ENCODE measurements at places on chromosomes 3 and 15. TPM values are rescaled to one million over a fixed set of nuclear protein-coding genes. Genes with fewer than 3 reads are reported as not detected.

KLF15 gene
- 110 TPM for total RNA-seq

GRCh38 chr3:20668411-20668810 is 482.4 kb upstream of the SGO1 start:
- no peak for ATAC-seq

- no peak for ATAC-seq
Observed at GRCh38 chr15:94924057-94924456, 692.7 kb downstream of the MCTP2 start.

HTR3E gene
- total RNA-seq = not detected

DNA sequence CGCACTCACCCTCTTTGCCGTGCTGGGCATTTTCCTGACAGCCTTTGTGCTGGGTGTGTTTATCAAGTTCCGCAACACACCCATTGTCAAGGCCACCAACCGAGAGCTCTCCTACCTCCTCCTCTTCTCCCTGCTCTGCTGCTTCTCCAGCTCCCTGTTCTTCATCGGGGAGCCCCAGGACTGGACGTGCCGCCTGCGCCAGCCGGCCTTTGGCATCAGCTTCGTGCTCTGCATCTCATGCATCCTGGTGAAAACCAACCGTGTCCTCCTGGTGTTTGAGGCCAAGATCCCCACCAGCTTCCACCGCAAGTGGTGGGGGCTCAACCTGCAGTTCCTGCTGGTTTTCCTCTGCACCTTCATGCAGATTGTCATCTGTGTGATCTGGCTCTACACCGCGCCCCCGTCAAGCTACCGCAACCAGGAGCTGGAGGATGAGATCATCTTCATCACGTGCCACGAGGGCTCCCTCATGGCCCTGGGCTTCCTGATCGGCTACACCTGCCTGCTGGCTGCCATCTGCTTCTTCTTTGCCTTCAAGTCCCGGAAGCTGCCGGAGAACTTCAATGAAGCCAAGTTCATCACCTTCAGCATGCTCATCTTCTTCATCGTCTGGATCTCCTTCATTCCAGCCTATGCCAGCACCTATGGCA is 41.1 kb upstream of the CSTA start:
- ATAC-seq = no peak

DNA sequence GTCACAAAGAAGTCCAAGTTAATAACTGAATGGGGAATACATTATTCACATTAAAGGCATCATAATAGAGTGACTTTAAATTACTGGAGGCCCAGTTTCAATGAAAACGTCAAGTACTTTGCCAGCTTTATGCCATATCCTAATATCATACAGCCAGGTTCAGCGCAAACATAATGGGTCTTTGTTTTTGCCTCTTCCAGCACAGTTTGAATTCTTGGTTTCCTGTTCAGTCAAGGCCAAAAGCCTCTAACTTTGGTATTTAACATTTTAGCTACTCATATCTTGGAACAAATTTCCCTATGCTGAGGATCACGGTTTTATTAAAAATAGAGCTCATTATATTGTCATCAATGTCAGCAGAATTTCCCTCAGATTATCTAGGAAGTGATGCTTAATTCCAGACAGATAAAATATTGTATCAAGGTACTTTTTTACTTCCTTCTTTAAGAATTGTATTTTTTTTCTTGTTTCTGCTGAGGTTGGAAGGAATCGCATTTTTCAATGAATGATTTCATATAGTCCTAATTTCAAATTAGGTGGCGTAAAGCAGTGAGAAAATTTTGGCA is 269.2 kb downstream of the THRB start:
- no peak for ATAC-seq

- ATAC-seq = no peak
Observed at GRCh38 chr15:74257105-74257504, 21.0 kb downstream of the CCDC33 start.

ATP13A3 gene
- 157 TPM for total RNA-seq

FBLN2 gene
- 102 TPM for total RNA-seq

KLF13 gene
- total RNA-seq = 106 TPM

DNA sequence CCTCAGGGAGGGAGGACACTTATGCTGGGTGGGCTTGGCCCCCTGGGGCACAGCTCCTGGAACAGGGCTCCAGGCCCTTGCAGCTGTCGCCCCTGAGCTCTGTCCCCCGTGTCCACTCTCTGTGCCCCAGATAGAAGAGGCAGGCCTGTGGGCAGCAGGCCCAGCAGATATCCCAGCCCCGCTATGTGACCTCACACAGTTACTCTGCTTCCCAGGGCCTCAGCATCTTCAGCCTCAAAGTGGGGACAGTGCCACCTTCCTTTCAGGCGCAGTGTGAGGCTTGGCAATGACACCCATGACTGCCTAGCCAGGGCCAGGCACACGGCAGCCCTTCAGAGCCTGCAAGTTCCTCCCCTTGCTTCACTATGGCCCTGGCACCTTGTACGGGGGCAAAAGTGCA is 98.4 kb downstream of the IQSEC1 start:
- ATAC-seq = no peak
